ENCODE measurements at places on chromosomes 6 and 20.

- no peaks in the 10 kb centered on the region for H3K27me3 ChIP-seq
- H3K36me3 ChIP-seq, result peaks cover 12% of the 10 kb centered on the region
- H3K4me3 ChIP-seq, result no peak overlapping the region
- H3K4me1 ChIP-seq, result no peaks in the 10 kb centered on the region
These were observed 24.0 kb downstream of the HBS1L start for GRCh38 chr6:135030532-135031178.

- H3K4me3 ChIP-seq, result no peak overlapping the region
- H3K27me3 ChIP-seq, result no peaks in the 10 kb centered on the region
- no peak for DNase-seq
- H3K4me1 ChIP-seq, result no peaks in the 10 kb centered on the region
- peaks cover 65% of the 10 kb centered on the region for H3K36me3 ChIP-seq
These were observed 191.4 kb downstream of the SLC16A10 start for GRCh38 chr6:111278731-111279130.

- H3K4me3 ChIP-seq, result no peak overlapping the region
- H3K36me3 ChIP-seq, result no peaks in the 10 kb centered on the region
- H3K27ac ChIP-seq, result no peak overlapping the region
- peaks cover 16% of the 10 kb centered on the region for H3K4me1 ChIP-seq
- no peak for DNase-seq
- no peaks in the 10 kb centered on the region for H3K27me3 ChIP-seq
These were observed 119.6 kb downstream of the KIF13A start for GRCh38 chr6:17867880-17868279.

GRCh38 chr6:83371423-83371822 lies 59.4 kb downstream of the ME1 start:
- H3K4me1 ChIP-seq, result peaks cover 6% of the 10 kb centered on the region
- H3K27me3 ChIP-seq, result no peaks in the 10 kb centered on the region
- H3K4me3 ChIP-seq, result no peak overlapping the region
- no peaks in the 10 kb centered on the region for H3K36me3 ChIP-seq
- H3K27ac ChIP-seq, result no peak overlapping the region

DNA sequence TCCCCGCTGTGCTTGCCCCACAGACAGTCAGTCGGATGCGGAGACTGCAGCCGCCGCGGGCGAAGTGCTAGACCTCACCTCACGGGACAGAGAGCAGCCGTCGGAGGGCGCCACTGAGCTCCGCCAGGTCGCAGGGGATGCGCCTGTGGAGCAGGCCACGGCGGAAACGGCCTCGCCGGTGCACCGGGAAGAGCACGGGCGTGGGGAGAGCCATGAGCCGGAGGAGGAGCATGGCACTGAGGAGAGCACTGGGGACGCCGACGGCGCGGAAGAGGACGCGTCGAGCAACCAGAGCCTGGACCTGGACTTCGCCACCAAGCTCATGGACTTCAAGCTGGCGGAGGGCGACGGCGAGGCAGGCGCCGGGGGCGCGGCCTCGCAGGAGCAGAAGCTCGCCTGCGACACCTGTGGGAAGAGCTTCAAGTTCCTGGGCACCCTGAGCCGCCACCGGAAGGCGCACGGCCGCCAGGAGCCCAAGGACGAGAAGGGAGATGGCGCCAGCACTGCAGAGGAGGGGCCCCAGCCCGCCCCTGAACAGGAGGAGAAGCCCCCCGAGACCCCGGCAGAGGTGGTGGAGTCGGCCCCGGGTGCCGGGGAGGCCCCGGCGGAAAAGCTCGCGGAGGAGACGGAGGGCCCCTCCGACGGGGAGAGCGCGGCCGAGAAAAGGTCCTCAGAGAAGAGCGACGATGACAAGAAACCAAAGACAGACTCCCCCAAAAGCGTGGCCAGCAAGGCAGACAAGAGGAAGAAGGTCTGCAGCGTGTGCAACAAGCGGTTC lies 66.4 kb downstream of the SSR1 start:
- no peak for DNase-seq
- no peak overlapping the region for H3K4me3 ChIP-seq
- H3K36me3 ChIP-seq, result peaks cover 44% of the 10 kb centered on the region
- no peaks in the 10 kb centered on the region for H3K4me1 ChIP-seq

GRCh38 chr6:93550551-93551276 lies 131.4 kb upstream of the EPHA7 start:
- DNase-seq, result no peak
- no peak overlapping the region for H3K27ac ChIP-seq
- no peaks in the 10 kb centered on the region for H3K27me3 ChIP-seq
- H3K36me3 ChIP-seq, result no peaks in the 10 kb centered on the region

GRCh38 chr6:128437685-128438084 lies 82.7 kb downstream of the PTPRK start:
- no peak overlapping the region for H3K27ac ChIP-seq
- DNase-seq, result no peak
- H3K4me3 ChIP-seq, result no peak overlapping the region
- H3K4me1 ChIP-seq, result no peaks in the 10 kb centered on the region
- H3K36me3 ChIP-seq, result no peaks in the 10 kb centered on the region

GRCh38 chr6:149137594-149137993 lies 179.9 kb upstream of the TAB2 start:
- H3K27me3 ChIP-seq, result no peaks in the 10 kb centered on the region
- H3K27ac ChIP-seq, result no peak overlapping the region
- no peaks in the 10 kb centered on the region for H3K4me1 ChIP-seq
- H3K36me3 ChIP-seq, result no peaks in the 10 kb centered on the region
- no peak for DNase-seq
